Naive thymus-derived CD4-positive, alpha-beta T cell (primary cell): ENCODE measurements at places on chromosomes 1 and 21.

- no peak for DNase-seq
- H3K4me1 ChIP-seq = no peaks in the 10 kb centered on the region
- H3K27ac ChIP-seq = no peak overlapping the region
- H3K36me3 ChIP-seq = no peaks in the 10 kb centered on the region
- no peak overlapping the region for H3K4me3 ChIP-seq
These were observed 88.6 kb downstream of the ZBTB18 start for GRCh38 chr1:244139655-244140054.

DNA sequence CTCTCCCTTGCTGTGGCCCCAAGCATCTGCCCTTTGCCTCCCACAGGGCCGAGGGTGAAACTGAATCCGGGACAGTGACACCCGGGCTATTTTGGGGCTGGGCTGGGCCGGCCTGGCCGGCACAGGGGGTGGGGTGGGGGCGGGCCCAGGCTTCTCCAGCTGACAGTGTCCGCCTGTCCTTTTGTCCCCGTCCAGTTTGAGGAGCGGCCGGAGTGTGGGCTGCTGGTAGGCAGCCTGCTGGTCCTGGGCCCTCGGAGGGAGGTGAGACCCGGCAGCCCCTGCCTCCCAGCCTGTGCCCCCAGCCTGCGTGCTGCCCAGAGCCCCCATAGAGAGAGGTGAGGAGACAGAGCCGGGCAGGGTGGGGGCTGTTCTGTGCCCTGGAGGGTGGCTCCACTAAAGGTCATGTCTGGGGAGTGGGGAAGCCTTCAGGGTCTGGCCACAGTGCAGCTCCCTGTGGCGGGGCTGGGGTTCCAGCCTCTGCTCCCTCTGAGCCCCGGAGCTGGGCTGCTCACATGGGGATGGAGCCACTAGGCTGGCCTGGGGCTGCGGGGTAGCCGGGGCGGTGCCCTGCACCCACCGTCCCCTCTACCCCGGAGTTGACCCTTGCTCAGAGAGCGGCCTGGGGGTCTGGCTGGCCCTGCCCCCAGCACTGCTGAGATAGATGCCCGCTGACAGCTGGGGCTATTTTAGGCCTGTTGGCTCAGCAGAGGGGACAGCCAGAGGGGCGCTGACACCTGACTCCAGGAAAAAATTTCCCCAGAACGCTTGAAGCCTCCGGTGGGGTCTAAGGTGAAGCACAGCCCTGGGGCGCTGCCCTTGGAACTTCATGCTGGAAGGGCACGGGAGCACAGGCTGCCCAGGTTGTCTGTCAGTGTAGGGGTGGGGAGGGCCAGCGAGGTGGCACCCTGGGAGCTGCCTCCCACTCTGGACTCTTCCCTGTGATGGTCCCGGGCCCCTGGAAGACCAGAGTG lies at the start of gene OBSCN:
Gene OBSCN (plus strand): TSS at position 194 of the 971 bp plus-strand sequence. CDS start 3,740 bp downstream, outside the sequence.
- no peaks in the 10 kb centered on the region for H3K4me1 ChIP-seq
- no peak for DNase-seq
- no peak within 1 kb of the TSS for H3K4me3 ChIP-seq
- H3K36me3 ChIP-seq = no peaks in the 10 kb centered on the region
- no peak within 1 kb of the TSS for H3K27ac ChIP-seq
- H3K27me3 ChIP-seq = no peaks in the 10 kb centered on the region

DNA sequence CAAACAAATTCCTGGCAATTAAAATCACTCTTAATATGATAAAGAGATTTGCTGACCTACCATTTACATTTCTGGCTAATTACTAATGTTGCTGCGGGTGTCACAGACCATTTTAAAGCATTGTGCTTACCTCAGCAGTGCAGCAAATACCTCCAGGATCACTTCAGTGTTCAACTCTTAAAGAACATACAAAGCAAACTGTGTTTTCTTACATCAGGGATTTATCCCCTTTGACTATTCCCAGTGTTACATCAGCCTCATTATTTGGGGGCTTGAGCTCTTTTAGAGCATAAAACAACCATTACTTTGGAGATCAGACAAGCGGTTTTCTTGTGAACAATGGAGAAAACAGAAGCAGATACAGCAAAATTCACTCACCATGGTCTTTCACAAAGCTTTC lies 185.4 kb downstream of the LYPLAL1 start:
- no peak for DNase-seq
- no peak overlapping the region for H3K27ac ChIP-seq
- H3K27me3 ChIP-seq = no peaks in the 10 kb centered on the region
- no peaks in the 10 kb centered on the region for H3K36me3 ChIP-seq
- no peaks in the 10 kb centered on the region for H3K4me1 ChIP-seq

DNA sequence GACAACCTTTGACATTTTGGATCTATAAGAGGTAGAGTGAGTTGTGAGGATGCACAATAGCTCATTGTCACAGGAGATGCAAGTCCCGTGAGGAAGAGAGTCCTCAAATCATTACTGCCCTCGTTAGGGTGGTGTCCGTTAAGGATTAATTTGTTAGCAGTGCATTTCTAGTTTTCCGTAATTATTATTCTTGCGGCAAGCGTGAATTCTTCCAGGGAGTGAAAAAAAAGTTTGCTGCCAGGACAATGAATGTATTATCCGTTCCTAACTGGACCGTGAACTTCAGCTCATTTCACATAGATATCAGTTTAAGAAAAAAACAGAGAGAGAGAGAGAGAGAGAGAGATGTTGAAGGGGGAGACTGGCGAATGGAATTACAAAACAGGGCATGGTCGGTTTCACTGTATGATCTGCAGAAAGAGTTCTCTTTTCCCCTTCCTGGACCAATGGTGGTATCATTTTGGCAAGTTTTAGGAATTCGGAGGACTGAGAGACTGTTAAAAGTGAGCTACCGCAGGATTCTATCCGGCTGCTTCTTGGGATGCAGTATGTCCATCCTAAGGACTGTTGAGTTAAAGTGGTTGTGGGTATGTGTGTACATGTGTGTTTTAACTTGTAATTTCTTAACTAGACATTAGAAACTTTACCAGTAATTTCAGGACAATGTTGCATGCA lies 216.0 kb upstream of the NFIA start:
- H3K36me3 ChIP-seq = no peaks in the 10 kb centered on the region
- H3K27ac ChIP-seq = no peak overlapping the region
- no peak overlapping the region for H3K4me3 ChIP-seq
- no peaks in the 10 kb centered on the region for H3K27me3 ChIP-seq

DNA sequence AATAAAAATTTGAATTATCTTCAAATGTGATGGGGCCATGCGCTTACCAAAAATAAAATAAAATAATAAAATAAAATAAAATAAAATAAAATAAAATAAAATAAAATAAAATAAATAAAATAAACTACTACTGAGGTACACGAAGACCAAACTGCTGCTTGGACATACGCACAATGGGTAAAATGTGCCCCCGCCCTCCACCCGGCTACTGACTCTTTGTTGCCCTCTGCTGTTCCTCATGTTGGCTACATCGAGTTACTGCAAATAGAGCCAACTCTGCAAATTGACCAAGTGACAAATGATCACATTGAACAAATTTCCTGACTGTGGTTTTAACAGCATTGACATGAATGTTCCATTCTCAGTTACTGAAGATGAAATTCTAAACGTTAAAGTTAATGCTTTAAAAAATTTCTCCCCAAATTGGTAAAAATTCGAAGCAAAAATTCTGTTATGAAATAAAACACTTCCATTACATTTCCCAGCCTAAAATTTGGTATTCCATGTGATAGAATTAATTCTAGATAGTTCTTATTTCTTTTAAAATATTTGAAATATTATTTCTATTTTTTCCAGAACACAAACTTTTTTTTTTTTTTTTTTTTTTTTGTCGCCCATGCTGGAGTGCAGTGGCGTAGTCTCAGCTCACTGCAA lies 18.8 kb upstream of the MAP1LC3C start:
- H3K36me3 ChIP-seq = no peaks in the 10 kb centered on the region
- no peak overlapping the region for H3K4me3 ChIP-seq

DNA sequence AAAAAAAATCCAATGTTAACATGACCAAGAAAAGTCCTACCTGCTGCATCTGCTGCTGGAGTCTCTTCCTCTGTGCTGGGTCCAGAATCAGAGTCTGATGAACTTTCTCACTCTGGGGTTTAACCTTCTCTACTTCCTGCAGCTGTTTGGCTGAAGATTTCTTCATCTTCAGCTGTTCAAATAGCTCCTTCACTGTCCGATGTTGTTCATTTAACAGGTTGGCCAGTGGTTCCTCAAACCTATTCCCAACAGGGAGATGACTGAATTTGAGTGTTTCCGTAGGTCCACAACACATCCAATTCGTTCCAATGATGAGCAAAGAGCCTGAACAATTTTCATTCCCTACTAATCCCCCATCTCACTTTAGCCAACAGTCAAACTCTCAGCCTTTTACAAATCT lies 79.4 kb downstream of the GON4L start:
- no peak for DNase-seq
- H3K27me3 ChIP-seq = no peaks in the 10 kb centered on the region
- peaks cover 53% of the 10 kb centered on the region for H3K36me3 ChIP-seq
- no peak overlapping the region for H3K27ac ChIP-seq
- H3K4me1 ChIP-seq = no peaks in the 10 kb centered on the region

- DNase-seq = no peak
- H3K4me1 ChIP-seq = peaks cover 8% of the 10 kb centered on the region
These were observed 22.1 kb upstream of the EYA3 start for GRCh38 chr1:28110555-28110954.

GRCh38 chr1:229076195-229076594 lies 194.7 kb upstream of the RAB4A start:
- DNase-seq = no peak
- no peaks in the 10 kb centered on the region for H3K27me3 ChIP-seq
- no peak overlapping the region for H3K27ac ChIP-seq
- H3K4me3 ChIP-seq = no peak overlapping the region

DNA sequence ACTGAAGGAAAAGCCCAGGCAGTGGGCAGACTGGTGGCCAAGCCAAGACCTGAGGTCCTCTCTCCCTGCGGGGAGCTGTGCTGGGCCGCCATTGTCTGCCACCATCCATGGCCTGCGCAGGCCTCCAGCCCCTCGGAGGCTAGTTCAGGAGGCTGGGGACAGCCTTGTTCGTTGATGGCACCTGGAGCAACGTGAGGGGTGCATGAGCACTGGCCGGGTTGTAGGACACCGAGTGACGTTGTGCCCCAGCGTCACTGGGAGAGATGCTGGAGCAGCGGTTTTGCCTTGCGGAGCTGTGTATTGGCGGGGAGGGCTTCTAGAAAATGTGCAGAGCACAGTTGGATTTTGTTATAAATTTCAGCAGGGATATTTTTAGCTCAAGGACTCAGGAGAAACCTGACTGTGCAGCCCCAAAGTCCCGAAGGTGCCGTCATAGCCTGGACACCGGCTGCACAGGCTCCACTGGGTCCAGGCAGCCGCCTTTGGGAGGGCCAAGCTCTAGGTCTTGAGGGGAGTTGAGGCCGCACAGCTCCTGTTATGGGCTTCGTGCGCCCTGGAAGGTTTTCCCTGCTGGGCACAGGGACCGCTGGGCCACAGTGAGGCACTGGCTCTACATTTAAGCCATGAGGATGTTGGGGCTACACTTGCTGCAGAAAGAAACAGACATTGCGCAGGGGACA lies 48.2 kb upstream of the ADARB1 start:
- no peaks in the 10 kb centered on the region for H3K4me1 ChIP-seq
- no peaks in the 10 kb centered on the region for H3K36me3 ChIP-seq
- no peaks in the 10 kb centered on the region for H3K27me3 ChIP-seq
- no peak overlapping the region for H3K27ac ChIP-seq
- no peak overlapping the region for H3K4me3 ChIP-seq
- DNase-seq = no peak

- no peaks in the 10 kb centered on the region for H3K36me3 ChIP-seq
- no peak overlapping the region for H3K27ac ChIP-seq
- H3K4me3 ChIP-seq = no peak overlapping the region
- H3K27me3 ChIP-seq = no peaks in the 10 kb centered on the region
- H3K4me1 ChIP-seq = no peaks in the 10 kb centered on the region
- no peak for DNase-seq
These were observed 1.9 kb upstream of the TPM3 start for GRCh38 chr1:154193821-154194220.

GRCh38 chr1:107883562-107883961 lies 81.4 kb downstream of the VAV3 start:
- H3K36me3 ChIP-seq = no peaks in the 10 kb centered on the region
- peaks cover 5% of the 10 kb centered on the region for H3K4me1 ChIP-seq
- no peak overlapping the region for H3K4me3 ChIP-seq
- no peaks in the 10 kb centered on the region for H3K27me3 ChIP-seq
- DNase-seq = no peak
- no peak overlapping the region for H3K27ac ChIP-seq

- H3K27me3 ChIP-seq = no peaks in the 10 kb centered on the region
- no peak overlapping the region for H3K4me3 ChIP-seq
- DNase-seq = no peak
- H3K4me1 ChIP-seq = no peaks in the 10 kb centered on the region
- no peak overlapping the region for H3K27ac ChIP-seq
These were observed 69.1 kb upstream of the STUM start for GRCh38 chr1:226479474-226479873.

DNA sequence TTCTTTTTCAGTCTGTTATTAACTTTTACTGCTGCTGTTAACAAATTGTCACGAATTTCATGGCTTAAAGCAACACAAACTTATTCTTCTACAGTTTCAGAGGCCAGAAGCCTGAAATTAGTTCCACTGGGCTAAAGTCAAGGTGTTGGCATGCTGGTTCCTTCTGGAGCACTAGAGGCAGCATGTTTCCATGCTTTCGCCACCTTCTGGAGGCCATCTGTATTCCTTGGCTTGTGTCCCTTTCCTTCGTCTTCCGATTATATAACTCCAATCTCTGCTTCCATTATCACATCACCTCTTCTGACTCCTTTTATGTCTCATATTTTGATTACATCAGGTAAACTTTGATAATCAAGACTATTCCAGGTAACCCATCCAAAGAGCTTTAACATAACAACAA lies 1742.1 kb downstream of the BRINP3 start:
- no peaks in the 10 kb centered on the region for H3K4me1 ChIP-seq
- no peak overlapping the region for H3K27ac ChIP-seq
- no peaks in the 10 kb centered on the region for H3K27me3 ChIP-seq
- DNase-seq = no peak
- no peaks in the 10 kb centered on the region for H3K36me3 ChIP-seq

- H3K27me3 ChIP-seq = peaks cover 4% of the 10 kb centered on the region
- no peak overlapping the region for H3K27ac ChIP-seq
- no peak overlapping the region for H3K4me3 ChIP-seq
- no peaks in the 10 kb centered on the region for H3K4me1 ChIP-seq
- no peaks in the 10 kb centered on the region for H3K36me3 ChIP-seq
- no peak for DNase-seq
These were observed 120.9 kb upstream of the IPO9 start for GRCh38 chr1:201708085-201708512.

- no peaks in the 10 kb centered on the region for H3K4me1 ChIP-seq
- H3K27me3 ChIP-seq = no peaks in the 10 kb centered on the region
- no peak overlapping the region for H3K4me3 ChIP-seq
These were observed 19.4 kb downstream of the RRP15 start for GRCh38 chr1:218304281-218305039.

- H3K27me3 ChIP-seq = no peaks in the 10 kb centered on the region
- DNase-seq = no peak
- no peaks in the 10 kb centered on the region for H3K4me1 ChIP-seq
- H3K4me3 ChIP-seq = no peak overlapping the region
These were observed 69.5 kb downstream of the PLD5 start for GRCh38 chr1:242455052-242455361.
